ENCODE measurements at places on chromosomes 6 and 20.

DNA sequence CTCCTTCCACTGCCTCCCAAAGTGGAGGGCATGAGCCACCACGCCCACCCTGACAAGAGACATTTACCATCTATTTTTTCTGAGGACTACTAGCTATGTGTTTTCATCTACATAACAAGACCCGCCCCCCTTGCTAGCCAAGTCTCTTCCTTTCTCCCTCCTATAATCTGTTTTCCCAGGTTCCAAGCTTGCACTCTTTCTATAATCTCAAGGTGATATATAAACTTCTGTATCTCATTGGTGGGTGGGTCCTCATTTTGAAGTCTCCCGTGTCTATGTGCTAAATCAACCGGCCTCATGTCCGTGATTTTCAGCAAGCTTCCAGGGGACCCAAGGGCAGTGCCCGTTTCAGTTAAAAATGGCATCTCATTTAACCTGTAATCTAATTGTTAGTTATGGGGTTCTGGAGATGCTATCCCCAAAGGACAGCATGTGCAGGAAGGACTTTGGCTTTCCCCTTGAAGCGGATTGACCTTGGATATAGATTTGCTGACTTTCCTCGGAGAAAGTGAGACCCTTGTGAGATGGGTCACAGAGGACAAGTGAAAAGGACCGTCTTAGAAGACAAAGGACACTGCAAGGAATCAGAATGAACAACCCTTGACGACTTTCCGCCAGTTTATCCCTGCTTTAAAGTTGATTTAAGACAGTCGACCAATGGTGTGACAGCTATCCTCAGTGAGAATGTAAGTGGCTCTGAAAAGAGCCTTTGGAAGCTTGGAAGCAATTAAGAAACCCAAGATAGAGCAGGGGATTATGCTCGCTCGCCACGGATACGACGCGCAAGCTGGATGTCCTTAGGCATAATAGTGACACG, 22.4 kb downstream of the OR2B2 start:
- no peak for DNase-seq

DNA sequence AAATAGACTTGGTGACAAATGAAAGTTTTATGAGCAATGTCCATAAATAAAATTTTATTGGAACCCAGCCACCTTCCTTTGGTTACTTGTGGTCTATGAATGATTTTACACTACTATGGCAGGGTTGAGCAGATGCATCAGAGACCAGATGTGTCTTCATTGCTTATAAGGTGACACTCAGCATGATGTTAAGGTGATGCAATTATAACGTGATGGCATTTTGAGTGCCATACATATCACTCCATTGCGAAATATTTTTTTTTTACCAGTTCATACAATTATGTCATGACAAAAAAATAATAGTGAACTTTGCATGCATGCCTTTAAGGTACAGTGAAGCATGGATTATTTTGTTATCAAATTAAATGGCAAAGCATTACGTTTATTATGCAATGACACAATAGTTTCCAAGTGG, 96.0 kb downstream of the ADTRP start:
- DNase-seq: no peak

GRCh38 chr6:161745128-161745527, 471.3 kb upstream of the AGPAT4 start:
- DNase-seq: no peak

DNA sequence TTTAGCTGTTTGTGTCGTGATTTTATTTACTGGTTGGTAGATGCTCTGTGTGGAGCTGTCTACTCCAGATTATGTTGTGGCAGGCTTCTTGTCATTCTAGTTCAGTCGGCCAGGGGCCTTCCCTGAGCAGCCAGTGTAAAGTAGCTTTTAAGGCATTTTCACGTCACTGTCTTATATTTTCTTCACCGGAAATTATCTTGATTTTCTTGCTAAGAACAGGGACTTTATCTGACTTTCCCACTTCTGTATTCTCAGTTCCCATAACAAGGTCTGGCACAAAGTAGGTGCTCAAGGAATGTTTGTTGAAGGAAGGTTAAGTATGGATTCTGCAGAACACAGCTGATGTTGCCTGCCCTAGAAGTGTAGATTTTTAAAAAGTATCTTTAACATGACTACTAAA, 868 bp downstream of the LTV1 start:
- DNase-seq: no peak

GRCh38 chr20:9369557-9369956, 144.8 kb upstream of the LAMP5 start:
- DNase-seq: no peak

- DNase-seq: no peak
Observed at GRCh38 chr20:31858760-31859083, 11.6 kb downstream of the DUSP15 start.

- DNase-seq: no peak
Observed at GRCh38 chr6:125872259-125872921, 81.6 kb downstream of the NCOA7 start.

GRCh38 chr6:126300126-126300525, 39.8 kb upstream of the CENPW start:
- no peak for DNase-seq

- no peak for DNase-seq
Observed at GRCh38 chr6:145119081-145119480, 616.2 kb downstream of the EPM2A start.

DNA sequence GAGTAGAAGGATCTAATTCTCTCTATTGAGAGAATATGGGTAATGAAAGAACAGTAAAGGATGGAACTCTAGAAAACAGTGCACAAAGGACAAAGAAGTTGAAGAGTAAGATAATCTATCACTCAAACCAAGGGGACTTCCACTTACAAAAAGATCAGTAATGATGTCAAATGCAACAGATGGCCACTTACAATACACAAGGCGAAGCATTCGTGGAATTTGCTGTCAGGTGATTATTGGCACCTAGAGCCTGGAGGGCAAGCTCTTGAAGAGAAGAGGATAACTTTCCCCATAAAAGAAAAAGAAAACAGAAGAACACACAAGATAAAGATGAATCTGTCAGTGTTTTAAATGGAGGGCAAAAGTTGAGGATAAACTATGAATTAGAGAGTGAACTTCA, 256.0 kb upstream of the TCF21 start:
- no peak for DNase-seq

DNA sequence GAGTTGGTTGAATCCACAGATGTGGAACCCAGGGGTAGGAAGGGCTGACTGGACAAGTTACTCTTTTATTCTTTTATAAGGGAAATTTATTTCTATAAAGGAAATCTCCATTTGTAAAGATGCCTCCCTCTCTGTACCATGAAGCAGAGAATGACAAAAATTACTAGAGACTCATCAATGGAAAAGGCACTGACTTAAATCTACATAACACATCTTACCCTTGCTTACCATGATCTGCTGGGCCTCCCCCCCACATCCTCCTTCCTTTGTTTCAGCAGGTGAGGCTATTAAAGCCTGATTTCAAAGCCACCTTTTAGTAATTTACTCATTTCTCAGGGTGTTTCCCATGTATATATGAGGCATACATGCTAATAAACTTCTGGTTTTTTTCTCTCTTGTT, 130.2 kb upstream of the HDDC2 start:
- DNase-seq: no peak

- no peak for DNase-seq
Observed at GRCh38 chr6:112562301-112563231, 215.4 kb downstream of the RFPL4B start.

GRCh38 chr6:34723203-34723602, 26.6 kb upstream of the ILRUN start:
- DNase-seq: no peak

DNA sequence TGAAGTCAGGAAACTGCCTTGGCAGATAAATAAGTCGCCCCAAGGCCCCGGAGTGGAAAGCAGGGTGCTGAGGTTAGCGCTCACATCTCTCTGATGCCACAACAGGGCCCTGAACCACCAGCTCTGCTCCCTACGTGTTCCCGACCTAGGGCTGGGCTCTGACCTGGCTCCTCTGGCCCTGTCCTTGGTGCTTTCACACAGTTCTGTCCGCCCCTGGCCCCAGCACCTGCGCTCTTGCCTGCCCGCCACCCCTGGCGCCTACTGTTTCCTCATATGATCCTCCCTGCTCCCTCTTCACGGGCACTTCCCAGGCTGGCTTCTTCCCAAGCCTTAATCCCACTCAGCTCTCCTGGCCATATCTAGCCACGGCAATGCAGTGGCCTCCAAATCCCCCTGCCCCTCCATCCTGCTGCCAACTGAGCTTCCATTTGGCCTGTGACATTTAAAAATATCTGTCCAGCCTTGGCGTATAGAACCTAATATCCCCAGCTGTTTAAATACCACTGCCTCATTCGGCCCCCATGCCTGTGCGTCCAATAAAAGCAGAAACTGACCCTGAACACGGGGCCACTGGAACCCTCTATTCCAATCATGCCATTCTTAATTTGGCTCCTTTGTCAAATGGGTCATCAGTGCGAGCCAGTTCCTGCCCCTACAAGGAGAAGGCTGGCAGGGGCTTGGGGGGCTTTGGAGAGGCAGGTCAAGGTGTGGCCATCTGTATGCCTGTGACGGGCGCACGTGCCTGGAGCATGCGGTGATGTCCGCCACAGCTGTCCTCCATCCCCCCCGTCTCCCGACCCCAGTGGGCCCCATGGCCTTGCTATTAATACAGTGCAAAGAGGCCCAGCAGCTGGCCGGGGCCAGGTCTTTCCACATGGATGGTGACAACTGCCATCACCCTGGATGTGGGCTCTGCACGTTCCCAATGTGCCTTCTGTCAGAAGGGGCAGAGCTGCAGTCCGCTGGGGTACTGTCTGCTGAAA, 27.7 kb downstream of the GNAS-AS1 start:
- DNase-seq: no peak

- no peak for DNase-seq
Observed at GRCh38 chr6:125067552-125067951, 86.0 kb upstream of the TPD52L1 start.

- no peak for DNase-seq
Observed at GRCh38 chr6:128491610-128492206, 28.7 kb downstream of the PTPRK start.

DNA sequence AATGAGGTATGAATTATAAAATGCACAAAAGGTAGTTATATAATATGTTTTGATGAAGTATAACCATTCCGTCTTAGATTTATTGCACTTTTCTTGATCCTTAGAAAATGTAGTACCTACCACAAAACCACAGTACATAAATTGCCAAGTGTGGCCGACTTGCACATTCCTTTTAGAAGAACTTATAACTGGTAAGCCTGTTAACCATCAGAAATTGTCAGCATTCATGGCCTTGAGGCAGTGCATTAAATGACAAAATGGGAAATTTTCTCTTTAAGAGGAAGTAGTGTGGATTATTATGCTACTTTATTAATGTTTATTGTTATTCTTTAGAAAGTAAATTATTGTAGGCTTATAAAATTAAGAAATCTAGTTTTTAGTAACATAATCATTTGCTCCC, 29.6 kb downstream of the TAB2 start:
- no peak for DNase-seq

DNA sequence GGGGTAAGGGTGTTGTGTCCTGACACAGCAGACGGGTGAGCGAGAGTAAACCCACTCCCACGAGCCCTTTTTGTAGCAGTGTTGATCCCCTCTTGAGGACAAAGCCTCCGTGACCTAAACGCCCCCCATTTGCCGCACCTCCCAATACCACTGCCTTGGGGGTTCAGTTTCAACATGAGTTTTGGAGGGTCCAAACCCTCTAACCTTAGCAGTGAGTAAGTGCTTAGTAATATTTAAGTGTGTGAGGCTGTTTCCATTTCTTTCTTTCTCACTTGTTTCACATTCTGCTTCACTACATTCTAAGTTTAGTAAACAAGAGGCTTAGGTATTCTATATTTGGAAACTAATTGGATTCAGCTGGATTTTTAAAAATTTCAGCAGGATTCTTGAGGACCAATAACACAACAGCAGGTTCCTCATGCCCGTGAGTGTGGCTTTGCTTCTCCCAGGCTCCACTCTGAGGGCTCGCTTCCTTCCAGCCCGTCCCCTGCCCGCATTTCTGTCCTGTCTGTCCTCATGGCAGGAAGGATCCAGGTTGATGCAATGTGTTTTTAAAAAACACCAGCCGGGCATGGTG, 41.2 kb downstream of the SNX9 start:
- DNase-seq: no peak

GRCh38 chr6:10409233-10409721, 5.6 kb downstream of the TFAP2A start:
- no peak for DNase-seq

GRCh38 chr20:30486103-30486478, 771.4 kb upstream of the DEFB115 start:
- no peak for DNase-seq

DNA sequence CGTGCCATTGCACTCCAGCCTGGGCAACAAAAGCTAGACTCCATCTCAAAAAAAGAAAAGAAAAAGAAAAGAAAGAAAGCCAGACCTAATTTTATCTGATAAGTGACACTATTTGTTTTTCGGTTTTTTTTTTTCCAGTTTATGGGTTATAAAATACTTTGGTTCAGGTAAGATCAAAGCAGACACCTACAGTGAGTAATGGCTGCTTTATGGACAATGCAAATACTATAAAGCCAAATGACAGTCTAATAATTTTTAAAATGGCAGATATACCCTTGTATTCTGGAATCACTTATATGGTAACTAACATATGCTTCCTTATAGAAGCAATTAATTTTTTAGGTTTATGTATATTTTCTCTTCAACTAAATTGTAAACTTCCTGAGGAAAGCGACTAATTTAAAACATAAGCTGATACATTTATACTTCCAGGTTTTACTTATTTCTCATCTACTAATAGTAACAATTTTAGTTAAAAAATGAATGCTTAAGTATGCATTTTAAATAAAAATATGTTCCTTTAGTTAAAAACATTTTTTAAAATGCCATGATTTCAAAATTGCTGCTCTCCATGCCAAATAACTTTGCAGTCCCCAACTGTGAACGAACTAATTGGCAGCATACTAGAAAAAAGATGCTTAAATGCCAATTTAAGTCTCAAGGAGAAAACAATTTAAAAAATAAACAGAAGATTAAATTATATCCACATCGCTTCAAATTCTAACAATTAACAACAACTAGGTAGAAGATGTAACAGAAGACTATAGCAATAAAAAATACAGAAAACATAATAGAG, 38.5 kb downstream of the KIAA0319 start:
- no peak for DNase-seq

GRCh38 chr6:49713346-49713745, at the start of gene CRISP2:
Gene CRISP2, minus strand, starts transcription at chr6:49713543. Its CDS starts 4,347 bp downstream, at chr6:49709196.
- DNase-seq: no peak

- DNase-seq: no peak
Observed at GRCh38 chr20:32495217-32495565, 89.9 kb downstream of the NOL4L start.

DNA sequence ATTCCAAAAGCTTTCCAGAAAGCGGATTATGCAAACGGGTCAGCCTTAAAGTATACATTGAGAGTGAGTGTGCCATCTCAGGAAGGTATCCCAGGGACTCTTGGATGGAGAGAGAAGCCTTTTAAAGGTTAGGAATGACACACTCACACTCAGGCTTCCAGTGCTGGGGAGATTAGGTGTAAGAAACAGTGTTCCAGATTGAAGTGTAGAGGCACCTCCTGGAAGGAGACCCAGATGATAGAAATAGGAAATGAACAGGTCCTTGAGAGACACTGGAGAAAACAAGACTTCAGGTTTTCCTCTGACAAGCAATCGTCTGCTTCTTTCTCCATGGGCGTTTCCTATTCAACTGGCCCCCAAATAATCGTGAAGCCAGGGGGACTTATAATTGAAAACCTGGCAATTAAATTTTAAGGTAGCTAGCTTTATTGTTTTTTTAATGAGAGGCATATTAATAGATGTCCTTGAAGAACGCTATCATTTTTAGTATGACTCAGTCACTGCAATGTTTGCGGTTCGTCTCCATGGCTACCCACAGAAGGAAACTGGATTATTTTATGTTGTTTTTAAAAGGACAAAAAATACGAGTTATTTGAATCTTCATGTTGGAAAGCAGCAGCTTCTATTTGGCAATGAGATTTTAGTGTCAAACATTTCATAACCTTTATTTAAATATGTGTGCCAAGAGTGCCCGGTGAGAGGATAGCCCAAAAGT, 85.3 kb downstream of the TRMT6 start:
- no peak for DNase-seq
